Astrocyte of the hippocampus (primary cell): ENCODE measurements at places on chromosomes 5 and 9.

DNA sequence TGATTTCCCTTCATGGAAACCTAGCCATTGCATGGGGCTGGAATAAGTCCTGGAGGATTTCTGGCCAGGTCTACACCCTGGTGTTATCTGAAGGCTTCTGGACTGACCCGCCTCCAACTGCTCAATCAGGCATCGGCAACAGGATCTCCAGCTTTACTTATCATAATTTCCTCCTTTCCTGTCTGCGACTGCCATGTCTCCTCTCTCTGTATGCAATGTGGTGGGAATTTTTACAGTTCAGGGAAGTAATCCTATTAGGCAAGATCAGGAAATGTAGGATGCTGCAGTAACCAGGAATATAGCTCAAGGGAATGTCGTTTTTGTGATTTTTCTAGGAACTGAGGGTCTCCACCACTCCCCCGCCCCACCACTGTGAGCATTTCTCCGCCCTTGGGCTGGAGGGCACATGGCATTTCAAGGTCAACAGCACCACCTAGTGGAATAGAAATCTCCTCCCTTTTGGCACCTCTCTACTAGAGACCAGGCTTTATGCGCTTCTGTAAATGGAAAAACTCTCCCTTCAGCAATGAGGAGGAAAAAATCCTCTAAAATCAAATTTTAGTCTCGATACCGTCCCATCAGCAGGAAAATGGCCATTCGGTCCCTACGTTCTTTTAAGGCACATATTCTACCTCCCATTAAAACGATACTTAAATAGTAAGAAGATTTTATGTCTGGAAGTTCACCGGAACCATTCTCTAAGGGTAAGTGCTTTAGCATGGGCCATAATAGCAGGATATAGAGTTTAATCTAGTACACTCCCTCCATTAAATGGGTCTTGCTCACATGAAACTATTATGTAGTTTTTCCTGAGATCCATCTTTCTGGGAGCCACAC lies 93.0 kb downstream of the YTHDC2 start:
- peak; percentile 74 for DNase-seq

DNA sequence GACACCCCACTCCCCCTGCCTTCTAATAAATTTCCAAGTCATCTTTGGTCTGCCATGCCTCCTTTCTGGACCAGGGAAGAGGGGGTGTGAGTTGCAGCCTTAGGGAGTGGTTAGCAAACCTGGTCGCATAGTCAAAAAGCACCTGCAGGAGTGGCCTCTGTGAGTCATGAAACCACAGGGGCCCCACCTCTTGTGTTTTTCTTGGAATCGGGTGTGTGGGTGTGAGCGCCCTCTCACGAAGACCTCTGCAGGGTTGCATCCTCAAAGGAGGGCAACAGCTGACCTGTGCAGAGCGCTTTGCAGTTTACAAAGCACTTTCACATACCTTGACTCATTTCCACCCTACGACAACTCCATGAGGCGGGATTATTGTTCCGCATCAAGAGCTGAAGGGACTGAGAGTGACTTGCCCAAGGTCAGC lies 36.8 kb upstream of the TEX48 start:
- DNase-seq, result no peak

- DNase-seq, result no peak
Observed at GRCh38 chr9:109321727-109322126, 868 bp upstream of the EPB41L4B start.

GRCh38 chr9:26326563-26326962 lies 566.0 kb downstream of the CAAP1 start:
- peak; percentile 84 for DNase-seq

DNA sequence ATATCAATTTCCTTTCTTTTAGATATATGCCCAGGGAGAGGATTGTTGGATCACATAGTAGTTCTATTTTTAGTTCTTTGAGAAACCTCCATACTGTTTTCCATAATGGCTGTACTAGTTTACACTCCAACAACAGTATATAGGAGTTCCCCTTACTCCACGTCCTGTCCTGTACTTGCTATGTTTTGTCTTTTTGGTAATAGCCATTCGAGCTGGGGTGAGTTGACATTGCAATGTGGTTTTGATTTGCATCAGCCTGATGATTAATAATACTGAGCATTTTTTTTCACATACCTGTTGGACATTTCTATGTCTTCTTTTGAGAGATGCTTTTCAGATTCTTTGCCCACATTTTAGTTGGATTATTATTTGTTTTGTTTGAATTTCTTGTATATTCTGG lies 445.9 kb downstream of the NTRK2 start:
- DNase-seq, result peak; percentile 22

- peak; percentile 69 for DNase-seq
Observed at GRCh38 chr5:90201923-90202322, 207.6 kb downstream of the CETN3 start.

DNA sequence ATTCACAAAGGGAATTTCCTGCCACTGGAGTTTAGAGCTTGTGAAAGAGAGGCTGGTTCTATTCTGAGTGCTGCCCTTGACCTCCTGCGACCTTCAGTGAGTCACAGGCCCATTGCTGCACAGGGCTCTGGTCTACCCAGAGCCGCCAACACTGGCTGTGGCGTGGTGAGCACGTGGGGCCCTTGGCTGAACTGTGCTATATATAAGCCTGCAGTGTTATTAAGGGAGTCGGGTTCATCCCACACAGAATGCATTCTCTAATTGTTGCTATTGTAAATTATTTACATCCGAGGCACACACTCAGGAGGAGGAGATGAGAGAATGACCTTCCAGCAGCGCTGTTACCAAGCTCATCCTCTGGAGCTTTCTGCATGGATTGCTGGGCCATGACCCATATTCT lies 47.1 kb downstream of the BRINP1 start:
- peak; percentile 1 for DNase-seq

DNA sequence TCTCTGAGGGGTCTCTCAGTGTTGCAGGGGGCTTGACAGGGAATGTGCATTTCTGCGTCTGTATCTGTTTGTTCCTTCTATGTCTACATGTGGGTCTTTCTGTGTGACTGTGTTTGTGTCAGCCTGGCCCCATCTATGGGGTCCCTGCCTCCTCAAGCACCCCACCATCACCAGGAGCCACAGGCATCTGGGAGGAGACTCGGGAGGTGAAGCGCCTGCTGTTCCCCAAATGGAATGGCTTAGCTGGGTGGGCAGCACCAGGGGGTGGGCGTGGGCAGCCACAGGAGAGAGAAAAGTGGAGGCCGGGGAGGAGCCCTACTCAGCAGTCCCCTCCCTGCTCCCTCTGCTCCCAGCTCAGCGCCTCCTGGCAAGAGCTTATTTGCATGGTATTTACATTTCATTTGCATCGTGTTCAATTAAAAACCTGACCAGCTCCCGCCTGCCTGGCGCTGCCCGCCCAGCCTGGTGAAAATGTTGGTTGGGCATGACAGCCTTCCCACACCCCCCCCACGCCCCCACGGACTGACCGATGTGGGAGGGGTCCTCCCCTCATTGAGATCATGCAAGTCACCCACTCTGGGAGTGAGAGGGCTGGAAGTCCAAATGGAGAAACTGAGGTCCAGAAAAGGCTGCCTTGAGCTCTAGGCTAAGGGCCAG lies 50.5 kb downstream of the CXXC5 start:
- DNase-seq, result peak; percentile 97

- DNase-seq, result no peak
Observed at GRCh38 chr9:36985061-36985768, 48.9 kb downstream of the PAX5 start.

- DNase-seq, result no peak
Observed at GRCh38 chr5:154369682-154370081, 76.1 kb upstream of the SAP30L start.

DNA sequence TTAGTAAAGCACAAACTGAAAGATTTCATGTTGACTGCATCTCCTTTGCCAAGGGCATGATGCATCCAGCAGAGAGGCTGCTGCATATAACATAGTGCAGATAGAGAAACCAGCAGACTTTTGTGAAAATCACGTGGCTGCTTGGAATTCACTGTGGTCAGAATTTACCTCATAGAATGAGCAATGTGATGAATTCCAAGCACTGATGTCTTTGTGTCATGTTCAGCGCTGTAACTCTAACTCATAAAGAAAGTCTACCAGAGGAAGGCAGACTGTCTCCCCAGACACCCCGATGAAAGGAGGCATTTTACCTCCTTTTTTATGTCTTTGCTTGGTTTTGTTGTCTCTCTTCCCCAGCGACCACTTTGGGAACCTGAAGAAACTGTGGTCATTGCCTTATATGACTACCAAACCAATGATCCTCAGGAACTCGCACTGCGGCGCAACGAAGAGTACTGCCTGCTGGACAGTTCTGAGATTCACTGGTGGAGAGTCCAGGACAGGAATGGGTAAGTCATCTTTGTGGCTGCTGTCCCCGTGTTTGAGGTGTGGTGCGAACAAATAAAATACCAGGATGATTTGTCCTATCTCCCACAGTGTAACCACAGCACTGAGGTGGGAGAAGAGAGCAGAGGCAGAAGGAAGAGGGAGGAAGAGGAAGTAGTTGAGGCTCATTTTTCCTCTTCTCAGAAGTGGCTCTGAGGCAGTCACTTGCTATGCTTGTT lies 42.0 kb downstream of the ITK start:
- peak; percentile 88 for DNase-seq

GRCh38 chr9:37902796-37903646 lies 906 bp downstream of the SLC25A51 start:
- no peak for DNase-seq

DNA sequence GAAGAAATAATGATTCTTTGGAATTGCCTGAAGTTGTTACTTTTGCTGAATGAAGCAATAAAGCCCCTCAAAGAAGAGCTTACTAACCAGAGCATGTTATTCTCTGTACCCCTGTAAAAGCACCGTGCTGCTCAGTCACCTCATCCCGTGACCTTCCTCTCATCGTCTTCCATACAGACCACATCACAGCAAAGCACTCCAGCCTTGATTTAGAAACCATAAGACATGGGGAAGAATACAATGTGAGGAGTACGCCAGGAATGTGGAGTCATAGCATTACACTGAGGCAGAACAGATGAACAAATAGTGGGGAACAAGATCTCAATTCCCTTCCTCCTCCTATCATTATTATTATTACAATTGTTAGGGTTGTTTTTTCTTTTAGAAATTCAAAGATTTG lies 49.1 kb downstream of the ERAP1 start:
- DNase-seq, result peak; percentile 63

GRCh38 chr5:42912184-42912798 lies 100.6 kb upstream of the SELENOP start:
- peak; percentile 59 for DNase-seq

DNA sequence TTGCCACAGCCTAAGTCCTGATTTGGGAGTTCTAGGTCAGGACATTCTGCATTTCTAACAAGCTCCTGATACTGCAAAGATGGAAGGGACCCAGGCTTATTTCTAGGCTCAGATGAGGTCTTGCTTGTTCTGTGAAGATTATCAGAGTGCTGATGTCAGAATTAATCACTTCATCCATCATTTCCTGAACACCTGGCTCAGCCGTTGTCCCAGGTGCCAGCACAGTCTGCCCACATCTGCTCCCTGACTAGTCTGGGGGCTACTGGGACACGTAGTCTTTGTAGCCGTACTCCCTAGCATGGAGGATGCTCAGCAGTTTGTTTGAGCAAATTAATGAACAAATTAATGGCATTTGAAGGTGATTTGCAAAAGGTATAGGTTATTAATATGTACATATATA lies 17.9 kb upstream of the SPINK4 start:
- no peak for DNase-seq

GRCh38 chr5:74649421-74649973 lies 9.0 kb upstream of the ENC1 start:
- DNase-seq, result peak; percentile 56

DNA sequence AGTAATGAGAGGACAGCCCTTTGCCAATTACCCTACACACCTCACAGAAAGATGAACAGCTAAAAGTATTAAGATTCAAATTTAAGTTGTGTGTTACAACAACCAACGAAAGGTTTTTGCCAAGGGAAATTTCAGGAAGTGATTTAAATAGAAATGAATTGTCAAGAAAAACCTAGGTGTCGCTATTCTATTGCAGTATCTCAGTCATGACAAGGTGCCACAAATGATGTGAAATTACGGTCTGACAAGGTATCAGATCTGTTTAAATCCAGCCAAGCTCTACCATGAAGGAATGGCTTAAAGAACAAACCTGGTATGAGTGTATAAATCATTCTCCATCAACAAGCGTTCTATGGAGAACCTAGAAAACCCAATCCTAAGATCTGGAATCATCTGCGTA lies 189.7 kb downstream of the ATPSCKMT start:
- no peak for DNase-seq

DNA sequence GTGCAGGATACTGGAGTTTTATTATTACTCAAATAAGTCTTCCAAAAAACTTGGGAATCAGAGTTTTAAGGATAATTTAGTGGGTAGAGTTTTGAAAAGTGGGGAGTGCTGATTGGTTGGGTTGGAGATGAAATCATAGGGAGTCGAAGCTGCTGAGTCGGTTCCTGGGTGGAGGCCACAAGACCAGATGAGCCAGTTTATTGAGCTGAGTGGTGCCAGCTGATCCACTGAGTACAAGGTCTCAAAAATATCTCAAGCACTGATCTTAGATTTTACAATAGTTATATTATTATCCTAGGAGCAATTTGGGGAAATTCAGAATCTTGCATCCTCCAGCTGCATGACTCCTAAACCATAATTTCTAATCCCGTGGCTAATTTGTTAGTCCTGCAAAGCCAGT lies 804.9 kb upstream of the SEMA6A start:
- DNase-seq, result no peak

- no peak for DNase-seq
Observed at GRCh38 chr5:55758231-55758630, 20.4 kb downstream of the DDX4 start.

- DNase-seq, result peak; percentile 33
Observed at GRCh38 chr5:101429241-101429640, 526.2 kb upstream of the ST8SIA4 start.

DNA sequence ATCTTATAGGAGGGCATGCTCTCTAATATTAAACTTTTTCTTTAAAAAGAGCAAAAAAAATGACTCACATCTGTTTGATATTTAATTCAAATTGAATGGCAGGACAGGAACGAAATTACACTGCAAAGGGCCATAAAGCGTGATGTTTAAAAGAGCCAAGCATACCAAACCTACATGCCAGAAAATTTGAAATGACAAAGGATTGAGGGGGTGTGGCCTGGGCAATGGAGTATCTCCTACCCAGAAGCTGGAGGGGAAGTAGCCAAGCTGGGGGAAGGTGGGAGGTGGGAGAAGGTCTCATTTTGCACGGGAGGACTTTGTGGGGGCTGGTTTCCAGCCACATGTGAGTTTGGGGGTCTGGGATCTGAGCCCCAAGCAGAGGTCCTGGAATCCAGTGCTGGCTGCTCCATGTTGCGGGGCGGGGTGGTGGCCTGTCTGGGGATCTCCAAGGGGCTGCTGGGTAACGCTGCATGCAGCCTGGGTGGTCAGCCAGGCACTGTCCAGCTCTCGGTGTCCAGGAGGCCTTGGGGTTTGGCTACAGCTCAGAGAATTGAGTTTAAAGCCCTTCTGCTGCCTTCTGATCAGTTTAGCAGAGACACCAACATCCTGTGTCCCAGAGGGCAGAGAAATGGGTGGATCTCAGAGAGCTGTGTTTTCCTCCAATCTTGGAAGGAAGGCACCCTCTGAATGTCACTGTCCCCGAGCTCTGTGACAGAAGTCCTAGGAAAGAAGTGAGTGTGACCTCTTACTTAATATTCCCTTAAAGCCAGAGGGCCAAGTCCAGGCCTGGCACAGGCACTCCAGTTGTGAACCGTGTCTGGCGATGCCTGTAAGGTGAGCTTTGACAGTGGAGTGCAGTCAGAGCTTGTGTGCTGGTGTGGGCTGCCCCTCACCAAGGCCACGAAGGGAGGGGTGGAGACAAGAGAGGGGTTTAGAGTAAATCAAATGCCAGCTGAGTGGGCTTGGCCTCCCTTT lies 7.6 kb downstream of the DCANP1 start:
- no peak for DNase-seq
